ENCODE measurements at places on chromosomes 2 and 18.

DNA sequence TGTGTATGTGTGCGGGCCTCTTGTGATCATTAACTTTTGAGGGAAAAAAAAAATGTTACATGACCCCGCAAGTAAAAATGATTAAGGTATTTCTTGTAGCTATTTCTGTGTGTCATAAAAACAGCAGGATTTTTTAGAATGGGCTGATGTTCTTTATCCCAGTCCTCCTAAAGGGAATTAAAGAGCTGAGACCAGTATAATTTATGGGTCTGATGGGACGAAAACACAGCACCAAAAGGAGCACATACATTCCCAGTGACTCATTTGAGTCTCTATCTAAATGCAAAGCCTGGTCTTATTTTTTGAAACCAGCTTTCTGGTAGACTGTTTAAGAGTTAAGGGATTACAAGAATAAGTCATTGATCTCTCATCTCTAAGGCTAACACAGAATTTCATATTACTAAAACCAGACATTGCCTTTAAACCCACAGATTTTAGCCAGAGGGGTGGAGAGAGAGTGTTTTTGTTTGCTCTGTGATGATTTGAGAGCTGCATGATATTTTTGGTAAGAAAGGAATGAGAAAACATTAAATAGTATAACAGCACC, 342.3 kb upstream of the EPHA4 start:
- peak; percentile 22 for DNase-seq

DNA sequence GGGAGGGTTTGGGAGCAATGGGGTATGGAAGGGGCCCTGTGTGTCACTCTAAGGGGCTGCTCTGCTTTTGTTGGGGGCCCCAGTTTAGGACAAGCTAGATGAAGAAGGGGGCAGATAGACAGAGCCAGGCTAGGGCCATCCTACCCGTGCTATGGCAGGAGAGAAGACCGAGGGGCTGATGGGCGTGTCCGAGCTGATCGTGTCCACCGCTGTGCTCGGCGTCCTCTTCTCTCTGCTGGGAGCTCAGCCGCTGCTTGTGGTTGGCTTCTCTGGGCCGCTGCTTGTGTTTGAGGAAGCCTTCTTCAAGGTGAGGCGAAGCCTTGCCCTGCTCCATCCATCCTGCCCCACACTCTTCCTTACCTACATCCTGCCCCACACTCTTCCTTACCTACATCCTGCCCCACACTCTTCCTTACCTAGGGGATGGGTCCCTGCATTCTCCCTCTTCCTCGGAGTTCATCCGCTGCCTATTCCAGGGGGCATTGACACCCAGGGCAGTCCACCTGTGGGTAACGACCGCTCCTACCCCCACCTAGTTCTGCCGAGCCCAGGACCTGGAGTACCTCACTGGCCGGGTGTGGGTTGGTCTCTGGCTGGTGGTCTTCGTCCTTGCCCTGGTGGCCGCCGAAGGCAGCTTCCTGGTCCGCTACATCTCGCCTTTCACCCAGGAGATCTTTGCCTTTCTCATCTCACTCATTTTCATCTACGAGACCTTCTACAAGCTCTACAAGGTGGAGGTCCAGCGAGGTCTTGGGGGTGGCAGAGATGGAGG, 8.9 kb downstream of the SLC4A3 start:
- DNase-seq: no peak

DNA sequence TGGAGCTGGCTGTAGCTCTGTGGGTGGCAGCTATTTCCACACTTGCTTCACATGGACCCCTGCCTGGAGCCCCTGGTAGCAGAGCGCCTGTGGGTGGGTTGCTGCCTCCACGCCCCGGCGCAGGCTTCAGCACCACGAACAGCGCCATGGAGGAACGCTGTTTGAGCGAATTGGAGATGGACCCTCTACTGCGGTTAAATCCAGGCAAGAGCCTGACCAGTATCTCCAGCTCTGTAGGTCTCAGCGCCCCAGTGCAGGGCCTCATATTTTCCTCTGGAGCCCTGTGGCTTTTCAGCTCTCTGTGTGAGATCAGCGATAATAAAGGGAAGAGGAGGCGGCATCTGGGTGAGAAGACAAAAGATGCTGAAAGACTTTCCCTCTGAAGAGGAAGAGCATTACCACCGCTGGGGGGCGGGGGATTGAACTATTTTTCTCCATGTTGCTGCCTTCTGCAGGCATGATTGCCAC, 12.0 kb downstream of the ONECUT2 start:
- DNase-seq: peak; percentile 35

DNA sequence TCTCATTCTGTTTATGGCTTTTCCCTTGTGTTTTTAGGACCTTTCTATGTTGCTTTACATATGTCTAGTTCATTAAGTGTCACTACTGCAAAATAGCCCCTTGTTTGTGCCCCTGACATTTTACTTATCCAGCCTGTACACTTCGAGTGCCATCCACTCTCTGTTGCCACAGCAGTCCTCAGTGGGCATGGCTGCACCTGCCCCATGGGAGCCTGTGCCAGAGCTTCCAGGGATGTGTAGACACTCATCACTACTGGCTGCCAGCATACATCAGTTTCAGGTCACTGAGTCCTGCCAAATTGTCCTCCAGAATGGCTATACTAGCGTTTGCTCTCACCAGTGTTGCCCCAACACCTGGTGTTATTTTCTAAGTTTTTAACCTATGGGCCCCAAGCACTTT, 80.4 kb downstream of the ARMC9 start:
- no peak for DNase-seq

GRCh38 chr2:63980794-63981193, 38.4 kb downstream of the VPS54 start:
- DNase-seq: no peak

DNA sequence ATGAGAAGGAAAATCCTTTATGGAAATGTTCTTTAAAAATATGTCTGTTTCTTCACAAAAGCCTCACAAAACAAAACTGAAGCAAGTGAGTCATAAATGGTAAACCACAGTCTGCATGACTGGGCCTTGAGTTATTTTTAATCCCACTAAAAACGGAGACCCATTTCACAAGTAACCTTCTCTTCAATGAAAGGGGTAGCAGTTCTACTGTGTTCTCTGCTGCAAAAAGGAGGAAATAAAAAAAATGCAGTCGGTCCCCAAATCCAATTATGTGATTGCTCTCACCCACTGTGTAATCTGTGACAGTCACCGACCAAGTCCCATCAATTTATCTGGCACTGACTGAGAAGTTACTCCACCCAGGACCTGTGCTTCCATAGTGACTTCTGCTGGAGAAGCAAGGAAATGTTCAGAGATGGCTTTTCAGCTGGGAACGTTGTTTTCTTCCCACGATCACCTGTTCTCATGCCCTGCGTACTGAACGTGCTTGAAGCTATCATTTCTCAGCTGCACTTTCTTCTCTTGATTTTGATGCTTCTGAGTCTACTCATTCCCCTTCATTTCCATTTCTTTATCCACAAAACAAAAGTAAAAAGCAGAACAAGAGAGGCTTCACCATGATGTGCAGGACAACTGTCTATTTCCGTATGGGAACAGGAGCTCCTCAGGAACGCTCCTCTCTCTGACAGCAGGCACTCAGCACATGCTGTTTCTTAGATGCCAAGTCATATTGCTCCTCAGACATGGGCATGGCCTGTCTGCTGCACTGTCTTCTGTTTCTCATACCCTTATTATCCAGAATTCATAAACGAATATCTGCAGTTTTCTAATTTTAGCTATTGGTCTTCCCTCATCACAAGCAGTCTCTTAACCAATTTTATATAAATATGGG, 80.0 kb upstream of the TMEM200C start:
- peak; percentile 87 for DNase-seq

GRCh38 chr2:192254444-192254843, 59.7 kb upstream of the TMEFF2 start:
- DNase-seq: no peak

DNA sequence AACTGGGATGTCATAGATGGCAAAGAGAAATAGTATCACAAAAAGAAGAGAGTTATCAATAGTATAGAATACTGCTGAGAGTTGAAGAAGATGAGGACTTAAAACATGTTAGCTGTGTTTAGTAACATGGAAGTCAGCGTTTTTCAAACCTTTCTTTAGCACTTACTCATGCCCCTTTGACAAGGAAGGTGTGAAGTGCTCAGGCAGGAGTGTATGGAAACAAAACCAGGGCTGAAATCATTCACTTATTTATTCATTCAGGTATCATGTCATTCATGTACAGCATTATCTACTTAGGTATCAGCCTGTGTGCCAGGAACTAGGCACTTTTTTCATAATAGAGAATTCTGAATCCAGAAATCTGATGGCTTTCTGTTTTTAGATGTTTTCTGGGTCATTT, 27.2 kb downstream of the CD28 start:
- no peak for DNase-seq

DNA sequence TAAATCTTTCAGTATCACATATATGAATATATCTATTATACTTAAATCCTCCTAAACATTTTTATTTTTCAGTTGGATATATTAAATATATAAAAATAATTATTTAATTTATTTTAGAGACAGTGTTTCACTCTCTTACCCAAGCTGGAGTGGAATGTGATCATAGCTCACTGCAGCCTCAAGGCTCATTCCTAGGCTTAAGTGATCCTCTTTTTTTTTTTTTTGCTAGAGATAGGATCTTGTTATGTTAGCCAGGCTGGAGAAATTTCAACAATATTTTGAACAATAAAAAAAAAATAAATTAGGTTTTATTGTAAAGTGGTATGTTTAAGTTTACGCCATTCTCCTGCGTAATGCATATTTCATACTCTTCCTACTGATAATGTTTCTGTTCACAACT, 4.2 kb downstream of the SPAST start:
- no peak for DNase-seq

GRCh38 chr2:10119601-10120157, 2.9 kb upstream of the RRM2 start:
- no peak for DNase-seq

- no peak for DNase-seq
Observed at GRCh38 chr2:46722142-46722541, 193.5 kb downstream of the MCFD2 start.

DNA sequence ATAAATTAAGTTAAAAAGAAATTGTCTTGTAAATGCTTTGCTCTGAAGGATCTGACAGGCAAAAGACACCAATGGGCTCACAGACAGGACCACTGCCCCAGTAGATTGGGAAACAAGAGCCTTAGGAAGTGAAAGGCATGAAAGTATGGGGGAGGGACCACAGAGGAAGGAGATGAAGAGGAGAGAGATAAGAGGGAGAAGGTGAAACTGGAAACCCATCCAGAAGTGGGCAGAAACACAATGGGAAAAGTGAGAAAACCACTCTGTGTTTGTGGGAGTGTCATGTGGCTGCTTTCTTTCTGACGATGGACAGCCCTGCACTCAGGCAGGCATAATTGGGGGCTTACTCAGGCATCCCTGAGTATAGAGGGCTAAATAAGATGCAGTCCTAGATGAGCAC, 101.5 kb upstream of the STON1 start:
- DNase-seq: no peak
